Urinary bladder (tissue), 4 donors: ENCODE measurements at places on chromosomes 16 and 17. TPM values are rescaled to one million over a fixed set of nuclear protein-coding genes. Genes with fewer than 3 reads are reported as not detected.

Gene HOXB2
- total RNA-seq = 3.1 TPM

Gene SNX20
- total RNA-seq = 1.4 TPM

DNA sequence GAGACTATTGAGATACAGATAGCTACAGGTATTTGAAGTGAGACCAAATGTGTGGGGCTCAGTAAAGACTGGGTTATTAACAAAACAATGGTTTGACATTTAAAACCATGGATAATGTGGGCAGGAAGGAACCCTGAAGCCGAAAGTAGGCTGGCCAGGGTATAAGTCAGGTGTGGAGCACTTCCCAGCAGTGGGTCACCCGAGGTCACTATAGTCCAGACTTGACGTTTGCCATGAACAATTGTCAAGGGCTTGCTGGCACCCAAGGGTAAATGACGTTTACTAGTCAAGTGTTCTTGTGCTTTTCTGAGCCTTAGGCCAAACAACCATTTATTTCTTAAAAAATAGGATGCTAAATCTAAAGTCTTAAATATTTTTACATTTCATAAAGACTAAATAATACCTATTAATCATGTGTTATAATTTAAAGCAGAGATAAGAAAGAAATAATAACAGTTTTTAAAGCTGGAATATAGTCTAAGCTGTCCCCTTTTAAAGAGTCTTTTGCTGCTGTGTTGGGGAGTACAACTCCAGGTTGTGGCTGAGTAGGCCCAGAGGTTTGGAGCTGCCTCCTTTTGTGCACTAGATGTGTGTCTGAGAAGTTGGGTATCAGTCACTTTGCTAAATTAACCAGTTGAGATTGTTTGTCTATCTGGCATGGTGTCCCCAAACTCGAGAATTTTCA, 15.7 kb downstream of the ALDH3A2 start:
- DNase-seq = no peak

GRCh38 chr16:15652293-15653001, 2.4 kb downstream of the NDE1 start:
- no peak for DNase-seq

DNA sequence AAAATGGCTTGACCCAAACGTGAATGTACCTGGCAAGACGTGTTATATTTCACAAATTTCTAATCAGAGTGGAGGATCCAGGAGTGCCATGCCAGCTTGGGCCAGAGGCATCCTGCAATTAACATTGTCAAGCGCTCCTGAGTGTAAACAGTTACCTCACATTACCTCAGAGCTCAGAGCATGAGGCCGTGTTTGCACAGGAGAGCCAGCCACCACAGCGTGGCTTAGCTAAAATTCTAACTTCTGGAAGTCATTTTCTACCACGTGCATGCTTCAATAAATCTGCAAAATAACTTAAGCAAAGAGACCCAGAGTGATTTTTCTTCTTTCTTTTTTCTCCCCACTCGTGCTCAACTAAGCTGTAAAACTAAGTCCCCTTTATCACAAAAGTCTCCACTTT, 769.0 kb downstream of the KCNJ2 start:
- no peak for DNase-seq

DNA sequence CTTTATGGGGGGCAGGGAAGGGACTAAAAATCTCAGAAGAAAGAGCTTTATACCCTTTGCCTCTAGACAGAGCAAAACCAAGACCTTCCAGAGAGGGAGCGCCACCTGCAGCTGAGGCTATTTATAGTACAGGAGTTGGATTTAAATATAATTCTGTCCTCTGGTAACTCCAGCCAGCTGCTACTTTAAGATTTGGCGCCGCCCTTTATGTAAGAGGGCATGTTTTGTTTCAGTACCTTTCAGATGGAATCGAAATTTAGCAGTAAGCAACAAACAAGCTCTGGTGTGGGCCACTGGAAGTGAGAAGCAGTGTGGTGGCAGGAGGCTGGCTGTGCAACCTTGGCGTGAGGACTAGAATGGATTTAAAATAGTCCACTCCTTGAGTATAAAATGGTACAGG, 5.2 kb upstream of the GUCY2D start:
- DNase-seq = no peak

- no peak for DNase-seq
Observed at GRCh38 chr16:27676839-27677238, 126.9 kb downstream of the KATNIP start.

GRCh38 chr16:57592591-57593003, 35.8 kb upstream of the ADGRG1 start:
- DNase-seq = no peak

- no peak for DNase-seq
Observed at GRCh38 chr17:77089124-77089490, 51.7 kb upstream of the SEC14L1 start.
